ENCODE measurements at places on chromosomes 13 and 19.

DNA sequence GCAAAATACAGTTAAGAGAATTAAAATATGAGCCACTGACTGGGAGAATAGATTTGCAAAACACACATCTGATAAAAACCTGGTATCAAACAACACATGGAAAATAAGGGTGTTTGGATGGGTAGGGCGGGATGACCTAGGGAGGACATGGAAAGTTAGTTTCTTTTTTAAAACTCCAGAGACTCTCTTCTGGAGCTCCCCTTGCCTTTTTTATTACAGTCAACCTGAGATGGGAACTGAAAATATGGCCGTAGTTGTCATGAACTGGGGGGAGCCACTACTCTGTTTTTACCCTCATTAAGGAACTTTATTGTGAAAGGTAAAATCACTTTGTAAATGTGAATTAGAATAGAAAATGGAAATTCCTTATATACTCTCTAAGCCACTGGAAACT lies 113.0 kb downstream of the ATP11A start:
- DNase-seq: no peak

- DNase-seq: no peak
These were observed 24.9 kb downstream of the PCID2 start for GRCh38 chr13:113183450-113184129.

GRCh38 chr13:47661076-47661475 lies 340.0 kb downstream of the SUCLA2 start:
- DNase-seq: peak; percentile 22

- DNase-seq: no peak
These were observed 370.7 kb downstream of the COG6 start for GRCh38 chr13:40026174-40026585.

DNA sequence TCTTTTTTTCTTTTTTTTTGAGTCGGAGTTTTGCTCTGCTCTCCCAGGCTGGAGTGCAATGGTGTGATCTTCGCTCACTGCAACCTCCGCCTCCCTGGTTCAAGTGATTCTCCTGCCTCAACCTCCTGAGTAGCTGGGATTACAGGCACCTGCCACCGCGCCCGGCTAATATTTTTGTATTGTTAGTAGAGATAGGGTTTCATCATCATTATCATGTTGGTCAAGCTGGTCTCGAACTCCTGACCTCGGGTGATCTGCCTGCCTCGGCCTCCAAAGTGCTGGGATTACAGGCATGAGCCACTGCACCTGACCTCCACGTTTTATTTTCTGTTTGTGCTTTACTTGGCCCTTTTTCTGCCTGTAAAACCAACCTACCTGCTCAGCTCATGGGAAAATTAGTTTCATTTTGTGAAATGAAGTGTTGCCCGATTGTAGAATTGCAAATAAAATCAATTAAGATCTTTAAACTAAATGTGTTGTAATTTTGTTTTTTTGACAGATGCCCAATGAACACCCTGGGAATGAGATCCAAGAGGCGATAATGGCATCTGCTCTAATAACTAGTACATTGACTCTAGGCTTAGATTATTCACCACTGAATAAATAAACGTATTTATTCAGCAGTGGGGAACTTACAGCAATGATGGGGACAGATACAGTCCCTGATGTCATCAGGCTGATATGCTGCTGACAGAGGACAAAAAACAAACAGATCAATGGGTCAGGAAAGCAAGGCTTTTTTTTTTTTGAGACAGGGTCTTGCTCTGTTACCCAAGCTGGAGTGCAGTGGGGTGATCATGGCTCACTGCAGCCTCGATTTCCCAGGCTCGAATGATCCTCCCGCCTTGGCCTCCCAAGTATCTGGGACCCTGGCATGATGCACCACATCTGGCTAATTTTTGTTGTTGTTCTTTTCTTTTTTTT lies 2.2 kb upstream of the RAB11B start:
- no peak for DNase-seq

DNA sequence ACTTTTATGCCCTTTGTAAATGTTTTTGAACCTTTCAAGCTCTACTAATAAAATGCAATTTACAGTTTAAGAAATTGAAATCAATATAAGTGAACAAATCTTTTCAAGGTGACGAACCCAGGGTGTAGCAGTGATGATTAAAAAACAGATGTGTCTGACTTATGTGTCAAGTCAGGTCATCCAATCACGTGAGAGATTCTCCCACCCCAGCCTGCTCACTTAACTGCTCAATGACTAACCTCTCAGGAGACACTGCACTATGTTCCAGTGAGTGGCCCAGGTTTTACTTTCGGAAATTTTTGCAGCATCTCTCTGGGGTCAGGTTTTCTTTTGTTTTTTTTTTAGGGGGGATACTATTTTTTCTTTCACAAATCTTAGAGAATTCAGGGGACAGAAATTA lies 60.7 kb downstream of the ZNF429 start:
- DNase-seq: no peak
